ENCODE measurements at places on chromosomes 7 and 10.

DNA sequence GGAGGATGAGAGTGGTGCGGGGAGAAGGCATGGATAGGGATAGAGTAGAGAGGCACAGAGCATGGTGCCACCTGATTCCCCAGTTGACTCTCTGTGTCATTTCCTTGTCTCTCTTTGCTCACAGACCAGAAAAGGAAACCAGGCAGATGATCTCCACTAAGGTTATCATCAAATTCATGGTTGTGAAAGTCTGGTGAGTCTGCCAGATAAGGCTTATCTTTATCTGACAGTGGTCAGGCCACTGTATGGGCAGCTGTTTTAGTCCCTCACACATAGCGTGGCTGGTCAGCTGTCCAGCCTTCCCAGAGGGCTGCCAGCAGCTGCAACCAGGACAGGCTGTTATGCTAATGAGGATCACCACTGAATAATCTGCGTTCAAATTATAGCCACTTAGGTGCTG, 99.0 kb downstream of the ADRA2A start:
- no peak for DNase-seq

DNA sequence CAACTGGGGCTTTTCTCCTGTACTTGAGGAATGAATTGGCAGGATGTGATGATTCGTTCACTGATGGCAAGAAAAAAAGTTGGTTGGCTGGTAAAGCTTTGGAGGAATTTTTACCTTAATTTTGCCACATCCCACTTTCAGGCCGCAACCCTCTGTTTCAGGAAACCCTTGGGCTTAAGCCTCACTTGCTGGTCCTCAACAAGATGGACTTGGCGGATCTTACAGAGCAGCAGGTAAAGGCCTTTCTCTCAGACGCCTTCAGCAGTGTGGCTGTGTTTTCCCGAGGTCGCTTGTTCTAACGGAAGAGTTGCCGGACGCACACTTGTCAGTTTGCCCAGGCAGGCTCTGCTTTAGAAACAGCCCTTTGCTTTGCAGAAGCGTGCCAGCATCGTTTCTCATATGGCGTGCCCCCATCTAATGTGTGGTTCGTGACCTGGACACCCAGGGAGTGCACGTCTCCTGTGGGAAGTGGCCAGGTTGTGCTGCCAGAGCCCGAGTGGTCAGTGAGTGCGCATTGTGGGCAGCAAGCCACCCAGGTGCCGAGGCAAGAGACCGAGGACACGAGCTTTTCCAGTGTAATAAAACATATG, 2.2 kb downstream of the MTG1 start:
- no peak for DNase-seq

- no peak for DNase-seq
Measured at GRCh38 chr10:71622154-71622526, 97.4 kb downstream of the C10orf105 start.

DNA sequence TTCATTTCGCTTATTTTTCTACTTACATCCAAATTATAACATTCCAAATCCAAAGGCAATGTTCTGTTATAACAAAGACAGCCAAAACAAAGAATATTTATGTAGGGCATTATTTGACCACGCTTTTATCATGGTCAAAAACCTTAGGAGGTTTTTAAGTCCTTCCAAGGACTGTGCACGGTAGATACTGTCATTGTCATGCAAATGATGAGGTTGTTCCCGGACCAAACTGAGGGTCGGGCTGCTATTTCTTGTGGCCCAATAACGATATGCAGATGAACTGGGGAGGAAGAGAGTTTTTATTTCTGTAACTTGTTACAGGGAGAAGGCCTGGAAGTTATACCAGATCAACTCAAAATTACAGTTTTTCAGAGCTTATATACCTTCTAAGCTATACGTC, 56.6 kb upstream of the STEAP4 start:
- no peak for DNase-seq

DNA sequence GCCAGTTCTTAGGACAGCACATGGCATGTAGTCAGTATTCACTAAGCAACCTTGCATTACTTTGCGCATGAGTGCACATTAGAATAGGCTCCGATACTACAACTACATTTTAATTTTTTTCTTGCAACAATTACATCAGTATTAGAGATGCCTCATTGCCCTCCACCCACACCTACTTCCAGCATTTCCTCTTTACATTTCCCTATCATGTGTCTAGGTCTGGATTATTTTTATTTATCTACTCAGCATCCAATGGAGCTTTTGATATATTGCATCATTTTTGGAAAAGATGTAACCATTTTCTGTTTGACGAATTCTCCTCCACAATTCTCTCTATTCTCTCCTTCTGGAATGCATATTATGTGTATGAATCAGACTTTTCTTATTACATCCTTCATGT, 258.2 kb upstream of the GLI3 start:
- DNase-seq, result no peak

GRCh38 chr10:61890881-61891409, 10.6 kb upstream of the ARID5B start:
- DNase-seq, result no peak

DNA sequence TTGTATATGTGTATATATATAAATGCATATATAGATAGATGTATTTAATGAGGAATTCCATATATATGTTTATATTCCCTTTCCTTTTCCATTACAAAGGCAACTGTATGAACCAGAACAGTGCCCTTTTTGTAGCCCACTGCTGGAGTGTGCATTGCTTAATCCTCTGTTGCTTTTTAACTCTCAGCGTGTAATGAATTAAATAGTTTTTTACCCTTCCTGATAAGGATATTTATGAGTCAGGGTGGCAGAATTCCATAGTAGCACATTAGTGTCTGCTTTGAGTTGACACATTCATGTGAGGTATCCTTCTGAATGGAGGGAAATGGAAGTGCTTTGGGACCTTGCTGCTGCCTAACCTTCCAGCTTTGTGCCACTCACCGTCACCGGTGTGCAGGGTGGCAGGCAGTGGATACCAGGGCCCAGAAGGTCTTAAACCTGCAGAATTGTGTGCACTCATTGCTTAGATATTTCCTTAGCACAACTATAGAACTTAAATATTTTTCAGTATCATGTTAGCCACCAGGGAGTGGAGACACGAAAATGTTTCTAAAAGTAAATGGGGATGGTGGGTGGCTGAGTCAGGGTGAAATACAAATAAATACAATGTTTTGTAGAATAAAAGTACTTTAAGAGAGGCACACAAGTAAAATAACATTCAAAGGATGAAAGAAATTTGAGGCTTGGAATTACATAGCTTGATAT, 117.9 kb downstream of the SND1 start:
- DNase-seq, result no peak
